CD4-positive, alpha-beta T cell treated with Interleukin-6 at 100 ng/mL for 8 hours (primary cell): ENCODE measurements at places on chromosomes 12 and 14.
A peak's percentile ranks its signal among the peaks of the same experiment; 100 is the strongest.

DNA sequence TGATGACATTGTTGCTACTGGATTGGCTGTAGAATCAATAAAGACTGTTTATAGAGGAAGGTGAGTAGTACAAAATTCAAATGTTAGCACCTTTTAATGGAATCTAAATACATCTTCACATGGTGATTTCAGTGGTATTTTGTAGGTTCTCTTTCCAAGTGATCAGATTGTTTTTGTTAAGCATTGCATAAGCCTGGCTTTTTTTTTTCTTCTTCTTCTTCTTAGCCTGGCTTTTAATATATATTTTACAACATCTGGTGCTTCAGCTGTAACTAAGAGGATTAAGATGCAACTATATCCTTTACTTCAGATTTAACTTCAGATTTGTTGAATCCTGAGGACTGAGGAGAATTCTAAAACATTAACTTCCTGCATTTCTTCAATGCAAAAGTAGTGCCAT, 57.3 kb upstream of the ATF1 start:
- no peak for DNase-seq

- no peak for DNase-seq
Measured at GRCh38 chr12:29299633-29300032, 81.3 kb downstream of the ERGIC2 start.

- DNase-seq = no peak
Measured at GRCh38 chr14:91215381-91215780, 29.1 kb downstream of the GPR68 start.

- no peak for DNase-seq
Measured at GRCh38 chr12:92133795-92134637, 11.6 kb downstream of the BTG1 start.

- DNase-seq = no peak
Measured at GRCh38 chr12:76232013-76232412, 116.2 kb downstream of the BBS10 start.

DNA sequence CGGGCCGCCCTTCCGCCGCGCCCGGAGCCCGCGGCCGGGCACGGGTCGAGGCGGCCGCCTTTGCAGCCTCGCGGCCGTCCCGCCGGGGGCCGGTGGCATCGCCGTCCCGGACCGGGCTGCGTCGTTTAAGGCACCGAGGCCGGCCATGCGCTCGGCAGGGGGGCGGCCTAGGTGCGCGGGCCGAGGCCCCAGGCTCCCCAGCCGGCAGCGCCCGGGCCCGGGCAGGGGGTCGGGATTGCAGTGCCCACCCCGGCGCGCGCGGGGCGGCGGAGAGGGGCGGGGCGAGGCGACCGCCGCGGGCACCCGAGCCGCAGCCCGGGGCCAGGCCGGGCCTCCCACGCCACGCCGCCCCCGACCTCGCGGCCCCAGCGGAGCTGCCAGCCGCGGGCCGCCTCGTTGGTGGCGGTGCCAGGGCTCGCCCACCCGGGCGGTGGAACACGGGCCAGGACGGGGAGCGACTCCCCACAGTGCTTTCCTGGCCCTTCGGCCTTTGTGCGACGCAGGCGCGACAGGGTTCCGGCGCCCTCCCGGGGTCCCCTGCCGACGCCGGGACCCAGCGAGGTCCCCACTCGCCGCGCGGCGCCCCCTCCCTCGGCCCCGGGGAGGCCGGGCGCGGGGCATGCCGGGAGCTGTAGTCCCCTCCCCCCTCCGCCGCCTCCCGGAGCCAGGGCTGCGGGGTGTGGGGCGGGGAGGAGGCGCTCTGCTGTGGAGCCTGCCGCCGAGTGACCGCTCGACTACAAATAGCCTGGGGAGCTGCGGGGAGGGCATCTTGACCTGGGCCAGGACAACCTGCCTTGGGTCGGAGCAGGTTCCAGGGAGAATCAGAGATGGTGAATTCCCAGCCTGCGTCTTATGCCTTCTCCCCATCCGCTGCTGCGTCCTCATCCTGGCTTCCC, 769 bp downstream of the FKBP4 start:
- peak; percentile 66 for DNase-seq

DNA sequence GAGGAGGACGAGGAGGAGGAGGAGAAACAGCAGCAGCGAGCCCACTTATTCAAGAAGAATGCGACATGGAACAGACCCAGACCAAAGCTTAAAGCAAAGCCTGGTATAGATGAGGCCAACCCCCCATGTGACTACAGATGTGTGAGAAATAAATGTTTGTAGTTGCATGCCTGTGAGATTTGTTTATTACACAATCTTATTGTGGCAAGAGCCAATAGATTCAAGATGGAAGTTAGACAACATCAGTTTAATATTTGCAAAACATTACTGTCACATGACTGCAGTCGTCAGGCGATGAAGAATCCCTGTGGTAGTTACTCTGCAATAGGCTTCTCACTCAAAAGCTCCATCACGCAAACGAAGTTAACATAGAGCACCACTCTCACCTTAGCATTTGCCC, 17.2 kb upstream of the SLC35F4 start:
- DNase-seq = no peak

DNA sequence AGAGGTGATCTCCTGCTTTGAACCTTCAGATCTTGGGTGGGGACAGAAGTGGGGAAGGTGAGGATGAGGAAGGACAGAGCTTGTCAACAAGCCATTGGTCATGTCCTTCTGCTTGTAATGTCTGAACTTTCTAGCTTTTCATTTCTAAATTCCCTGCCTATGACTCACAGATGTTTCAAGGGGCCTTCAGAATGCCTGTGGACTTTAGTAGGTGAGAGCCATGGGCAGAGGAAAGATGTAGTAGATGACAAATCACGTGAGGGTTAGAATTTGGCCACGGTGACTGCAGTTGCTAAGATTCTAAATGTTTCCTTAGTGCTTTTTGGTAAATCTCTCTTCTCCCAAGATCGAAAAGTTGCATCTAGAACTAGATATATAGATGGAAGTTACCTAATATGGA, 18.7 kb upstream of the CREBL2 start:
- no peak for DNase-seq

- DNase-seq = no peak
Measured at GRCh38 chr12:131387281-131388163, 323.4 kb upstream of the SFSWAP start.

- DNase-seq = no peak
Measured at GRCh38 chr14:24240110-24240918, 2.1 kb downstream of the TINF2 start.

DNA sequence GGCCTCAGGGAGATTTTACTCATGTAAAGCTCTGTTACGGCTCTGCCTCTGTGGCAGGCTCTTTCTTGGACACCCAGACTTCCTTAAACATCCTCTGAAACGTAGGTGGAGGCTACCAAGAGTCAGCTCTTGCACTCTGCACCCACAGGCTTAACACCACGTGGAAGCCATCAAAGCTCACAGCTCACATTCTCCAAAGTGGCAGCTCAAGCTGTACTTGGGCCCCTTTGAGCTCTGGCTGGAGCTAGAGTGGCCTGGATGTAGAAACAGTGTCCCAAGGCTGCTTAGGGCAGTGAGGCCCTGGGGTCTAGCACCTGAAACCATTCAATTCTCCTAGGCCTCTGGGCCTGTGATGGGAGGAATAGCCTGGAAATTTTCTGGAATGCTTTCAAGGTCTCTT, 155.3 kb upstream of the CDKN3 start:
- DNase-seq = no peak

DNA sequence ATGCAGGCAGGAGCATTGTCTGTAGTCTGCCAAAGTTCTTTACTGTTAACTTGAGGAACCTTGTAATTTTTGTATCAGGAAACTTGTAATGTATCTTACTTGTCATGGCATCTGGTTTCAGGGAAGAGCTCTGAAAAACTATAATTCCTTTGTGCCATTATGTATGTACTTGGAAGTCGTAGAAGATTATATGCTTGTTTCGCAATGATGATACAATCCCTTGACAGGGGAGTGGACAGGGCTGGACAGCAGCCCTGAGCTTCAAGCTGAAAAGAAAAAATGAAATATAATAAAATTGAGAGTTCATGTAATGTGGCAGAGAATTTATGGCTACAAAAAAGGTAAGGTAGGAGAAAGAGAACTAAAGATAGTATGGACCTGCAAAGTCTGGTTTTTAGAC, 7.4 kb upstream of the DLGAP5 start:
- DNase-seq = no peak

GRCh38 chr14:91330096-91330696, 85.7 kb upstream of the GPR68 start:
- DNase-seq = no peak
